ENCODE measurements at places on chromosomes 4 and X.

DNA sequence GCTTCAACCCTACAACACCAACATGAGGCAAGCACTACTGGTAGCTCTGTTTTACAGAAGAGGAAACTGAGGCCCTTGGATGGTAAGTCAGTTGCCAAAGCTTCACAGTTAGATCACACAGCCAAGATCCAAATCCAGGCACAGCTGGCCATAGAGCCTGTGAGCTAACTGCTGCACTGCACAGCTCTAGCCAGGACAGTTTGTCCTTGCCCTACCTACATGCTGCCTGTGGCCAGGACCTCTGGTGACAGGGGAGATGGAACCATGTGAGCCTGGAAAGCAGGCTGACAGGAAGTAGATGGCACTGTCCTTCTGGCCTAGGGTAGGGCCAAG, 257.8 kb downstream of the FBXW7 start:
- DNase-seq, result no peak

GRCh38 chrX:15224747-15225146, 45.1 kb downstream of the ASB9 start:
- no peak for DNase-seq

DNA sequence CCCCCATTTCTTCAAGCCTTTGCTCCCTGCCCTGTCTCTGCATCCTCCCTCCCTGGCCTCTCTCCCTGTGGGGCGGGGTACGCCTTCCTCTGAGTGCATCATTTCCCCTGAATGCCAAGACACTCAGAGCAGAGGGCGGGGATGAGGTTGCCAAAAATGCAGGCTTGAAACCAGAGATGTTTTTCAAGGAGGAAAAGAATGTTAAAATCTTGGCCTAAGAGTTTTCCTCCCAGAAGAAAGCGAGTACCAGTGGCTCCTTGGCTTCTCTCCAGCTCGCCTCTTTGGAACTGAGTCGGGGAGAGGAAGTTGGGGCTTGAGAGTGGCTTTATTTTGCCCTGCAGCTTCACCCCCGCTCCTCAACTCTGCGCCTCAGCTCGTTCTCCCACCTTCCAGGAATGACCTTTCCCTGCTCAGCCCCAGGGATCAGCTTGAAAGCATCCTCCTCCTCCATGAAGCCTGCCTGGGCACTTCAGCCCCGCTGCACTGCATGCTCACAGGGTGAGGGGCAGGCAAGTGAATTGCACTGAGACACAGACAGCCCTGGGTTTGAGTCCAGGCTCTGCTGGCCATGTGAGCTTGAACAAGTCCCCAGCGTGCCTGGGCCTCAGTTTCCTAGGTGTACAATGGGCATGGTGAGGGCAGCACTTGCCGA, 57.5 kb upstream of the SORCS2 start:
- peak; percentile 82 for DNase-seq

DNA sequence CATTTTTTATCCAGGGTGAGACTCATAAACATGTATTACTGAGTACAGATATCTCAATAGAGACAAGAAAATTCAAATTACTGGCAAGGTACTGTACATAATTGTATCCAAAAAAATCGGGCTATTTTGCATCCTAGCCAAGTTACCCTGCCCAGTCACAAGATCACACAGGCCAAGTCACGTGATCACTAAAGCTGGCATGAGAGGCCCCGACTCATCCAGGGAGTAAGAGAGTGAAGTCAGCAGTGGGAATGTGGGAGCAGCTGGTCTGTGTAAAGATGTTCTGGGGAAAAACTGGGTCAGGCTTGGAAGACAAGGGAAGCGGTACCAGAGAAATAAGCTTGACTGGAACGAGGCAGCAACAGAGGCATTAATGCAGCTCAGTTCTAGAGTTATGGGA, 119.3 kb upstream of the STS start:
- no peak for DNase-seq

- DNase-seq, result no peak
These were observed 476.0 kb downstream of the GABRG1 start for GRCh38 chr4:45647823-45648222.

DNA sequence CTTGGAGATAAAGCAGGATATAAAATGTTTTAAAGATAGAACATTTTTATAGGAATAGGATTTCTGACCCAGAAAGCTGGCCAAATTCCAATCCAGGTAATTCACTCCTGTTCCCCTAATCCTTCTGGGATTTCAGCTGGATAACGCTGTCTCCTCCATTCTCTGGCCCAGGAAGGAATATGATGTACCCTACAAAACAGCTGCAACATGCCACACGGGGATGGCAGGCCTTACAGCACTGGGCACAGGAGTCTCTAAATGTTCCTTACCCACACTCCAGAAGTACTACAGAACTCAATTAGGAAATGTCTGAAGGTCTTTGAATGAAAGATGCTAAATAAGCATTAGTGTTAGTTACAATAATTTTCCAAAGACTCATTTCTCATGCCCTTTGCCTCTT, 15.8 kb downstream of the CAMK2D start:
- no peak for DNase-seq

- DNase-seq, result no peak
These were observed 799.5 kb downstream of the RPA4 start for GRCh38 chrX:97682991-97683840.

GRCh38 chrX:78574306-78574705, 84.8 kb downstream of the RTL3 start:
- no peak for DNase-seq

- peak; percentile 46 for DNase-seq
These were observed at the start of gene UTP14A for GRCh38 chrX:129905787-129906580. UTP14A (plus strand) TSS chrX:129906164; CDS start chrX:129906211, 47 bp downstream.

DNA sequence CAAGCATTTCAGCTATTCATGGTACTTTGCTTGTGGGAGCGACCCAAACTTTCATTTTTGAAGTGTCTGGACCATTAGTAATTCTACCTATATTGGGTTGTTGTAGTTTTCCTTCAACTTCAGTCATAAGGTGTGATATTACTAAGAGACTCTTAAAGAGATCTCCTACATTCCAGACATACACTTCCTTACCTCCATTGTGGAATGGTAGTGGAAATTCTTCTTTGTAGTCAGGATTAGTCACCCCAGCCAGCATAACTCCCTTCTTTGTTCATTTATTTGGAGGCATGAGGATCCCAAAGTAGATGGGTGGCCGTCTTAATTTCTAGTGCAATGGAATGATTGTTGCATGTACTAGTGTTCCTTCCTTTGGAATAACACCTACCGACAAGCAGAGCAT, 991.4 kb downstream of the ARAP2 start:
- DNase-seq, result no peak

DNA sequence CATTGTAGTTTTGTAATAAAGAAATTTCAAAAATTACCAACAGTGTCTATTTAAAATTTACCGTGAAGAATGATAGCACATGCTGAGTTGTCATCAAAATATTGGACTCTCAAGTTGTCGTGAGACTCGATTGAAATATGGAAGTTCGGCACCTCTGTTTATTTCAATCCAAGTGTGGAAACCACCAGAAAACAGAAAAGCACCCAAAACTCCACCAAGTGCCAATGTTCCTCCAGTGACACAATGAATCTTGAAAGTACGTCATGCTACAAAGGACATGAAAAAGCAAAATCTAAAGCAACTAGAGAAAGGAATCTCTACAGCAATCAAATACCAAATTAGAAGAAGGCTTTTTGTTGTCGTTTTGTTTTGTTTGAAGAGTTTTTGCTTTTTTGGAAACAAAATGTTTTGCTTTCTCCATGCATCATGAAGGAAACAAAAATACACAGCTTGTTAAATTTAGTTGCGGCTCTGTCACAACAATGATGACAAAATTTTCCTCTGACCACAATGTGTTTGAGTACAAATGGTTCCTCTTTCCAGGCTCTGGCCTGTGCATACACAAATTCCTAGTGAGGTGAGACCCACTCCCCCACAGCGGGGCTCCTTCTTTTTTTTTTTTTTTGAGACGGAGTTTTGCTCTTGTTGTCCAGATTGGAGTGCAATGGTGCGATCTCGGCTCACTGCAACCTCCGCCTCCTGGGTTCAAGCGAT, 9.6 kb upstream of the IL13RA1 start:
- no peak for DNase-seq

GRCh38 chr4:156738766-156739165, 232.8 kb downstream of the PDGFC start:
- DNase-seq, result no peak

GRCh38 chr4:96343836-96344235, 503.9 kb downstream of the PDHA2 start:
- no peak for DNase-seq

GRCh38 chr4:5206016-5206790, 154.9 kb downstream of the STK32B start:
- peak; percentile 83 for DNase-seq

GRCh38 chr4:136829280-136829679, 703.0 kb downstream of the PCDH18 start:
- DNase-seq, result no peak

GRCh38 chrX:132668178-132668577, 179.3 kb upstream of the MBNL3 start:
- no peak for DNase-seq

Data from BJ (cell line).